ENCODE measurements at places on chromosomes 3 and 15.

DNA sequence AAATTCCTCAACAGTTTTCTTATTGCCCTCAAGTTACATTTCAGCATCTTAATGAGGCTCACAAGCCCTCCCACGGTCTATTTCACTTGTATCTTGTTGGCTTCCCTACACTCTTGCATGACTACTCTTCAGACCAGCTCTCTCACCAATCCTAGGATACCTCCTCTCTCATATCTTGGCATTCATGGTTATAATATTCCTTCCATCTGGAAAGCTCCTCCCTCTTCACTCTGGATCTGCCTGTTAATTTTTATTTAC, 8.5 kb upstream of the CCDC80 start:
- DNase-seq, result no peak

DNA sequence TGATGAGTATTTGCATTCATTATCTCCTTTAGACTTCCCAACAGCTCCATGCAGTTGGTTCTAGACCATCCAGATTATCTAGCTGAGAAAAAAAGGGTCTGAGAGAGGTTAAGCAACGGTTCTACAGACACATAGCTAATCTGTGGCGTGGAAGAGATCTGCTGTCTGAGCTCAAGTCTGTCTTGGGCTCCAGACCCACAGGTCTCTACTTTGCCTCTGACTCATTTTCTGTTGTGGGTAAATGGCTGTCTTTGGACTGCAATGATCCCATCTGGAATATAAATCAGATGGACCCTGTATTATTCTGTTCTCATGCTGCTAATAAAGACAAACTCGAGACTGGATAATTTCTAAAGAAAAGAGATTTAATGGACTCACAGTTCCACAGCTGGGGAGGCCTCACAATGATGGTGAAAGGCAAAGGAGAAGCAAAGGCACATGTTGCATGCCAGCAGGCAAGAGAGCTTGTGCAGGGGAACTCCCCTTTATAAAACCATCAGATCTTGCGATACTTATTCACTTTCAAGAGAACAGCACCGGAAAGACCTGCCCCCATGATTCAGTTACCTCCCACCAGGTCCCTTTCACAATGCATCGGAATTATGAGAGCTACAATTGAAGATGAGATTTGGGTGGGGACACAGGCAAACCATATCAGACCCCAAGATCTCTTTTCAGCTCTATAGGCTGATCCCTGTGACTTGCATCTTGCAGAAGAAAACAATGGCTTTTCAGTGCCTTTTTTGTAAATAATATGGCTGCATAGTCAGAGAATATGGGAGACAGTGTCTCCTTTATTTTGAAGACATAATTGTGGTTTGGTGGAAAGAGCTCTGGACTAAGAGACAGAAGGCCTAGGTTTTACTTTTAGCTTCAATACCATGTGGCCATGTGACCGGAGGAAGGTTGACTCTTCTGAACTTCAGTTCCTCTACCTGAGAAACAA, 24.7 kb downstream of the CEMIP start:
- peak; percentile 65 for DNase-seq

DNA sequence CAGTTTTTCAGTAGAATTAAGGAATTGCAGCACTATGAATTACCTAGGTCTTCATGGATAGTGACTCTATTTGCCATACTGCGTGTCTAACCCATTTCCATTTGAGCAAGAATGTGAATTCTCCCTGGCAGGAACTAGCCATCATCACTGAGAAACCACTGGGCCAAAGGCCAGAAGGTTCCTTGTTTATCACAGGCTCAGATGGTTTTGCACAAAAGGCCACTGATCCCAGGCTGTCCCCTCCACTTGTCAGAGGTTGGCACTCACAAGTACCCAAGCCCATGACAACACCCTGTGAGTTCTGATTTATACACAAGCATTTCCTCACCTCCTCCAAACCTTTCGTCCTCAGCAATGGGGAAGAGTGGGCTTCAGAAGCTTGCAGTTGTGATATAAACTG, 131.8 kb downstream of the FOXB1 start:
- no peak for DNase-seq

DNA sequence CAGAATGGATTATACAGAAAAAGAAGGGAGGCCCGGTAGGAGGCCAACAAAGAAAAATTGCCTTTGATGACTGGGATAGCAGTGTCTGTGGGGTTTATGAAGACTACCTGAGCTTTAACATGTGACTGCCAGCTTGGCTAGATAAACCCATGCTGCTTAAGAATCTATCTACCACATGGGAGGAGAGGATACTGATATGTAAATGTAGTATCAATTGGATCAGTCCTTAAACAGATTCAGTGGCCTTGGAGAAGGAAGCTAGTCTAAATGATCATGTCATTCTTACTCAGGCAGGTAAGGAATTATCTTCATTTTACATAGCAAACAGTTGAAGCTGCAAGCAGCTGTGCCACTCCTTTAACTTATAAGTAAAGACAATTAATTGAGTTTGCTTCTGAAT, 50.0 kb upstream of the SYNPR start:
- no peak for DNase-seq

DNA sequence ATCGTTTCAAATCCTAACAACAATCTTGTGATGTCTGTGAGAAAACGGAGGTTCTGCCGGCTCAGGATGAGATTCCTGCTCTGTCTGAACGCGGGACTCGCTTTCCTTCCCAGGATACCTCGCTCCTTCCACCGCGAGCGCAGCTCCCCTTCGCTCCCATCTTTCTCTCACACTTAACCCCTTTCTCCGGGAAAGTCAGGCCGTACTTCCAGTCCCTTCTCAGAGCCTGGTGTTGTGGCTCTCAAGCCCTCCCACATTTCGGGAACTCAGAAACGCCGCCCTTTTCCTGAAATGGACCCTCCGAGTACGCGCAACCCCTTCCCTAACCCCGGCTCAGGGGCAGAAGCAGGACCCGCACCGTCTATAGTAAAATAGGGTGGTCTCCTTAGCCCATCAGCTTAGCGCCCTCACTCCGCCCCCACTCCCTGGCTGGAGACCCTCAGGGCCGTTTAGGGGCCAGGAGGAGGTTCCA, 378 bp upstream of the FEM1B start:
- no peak for DNase-seq

GRCh38 chr15:69692342-69692741, 239.7 kb downstream of the RPLP1 start:
- DNase-seq, result no peak

DNA sequence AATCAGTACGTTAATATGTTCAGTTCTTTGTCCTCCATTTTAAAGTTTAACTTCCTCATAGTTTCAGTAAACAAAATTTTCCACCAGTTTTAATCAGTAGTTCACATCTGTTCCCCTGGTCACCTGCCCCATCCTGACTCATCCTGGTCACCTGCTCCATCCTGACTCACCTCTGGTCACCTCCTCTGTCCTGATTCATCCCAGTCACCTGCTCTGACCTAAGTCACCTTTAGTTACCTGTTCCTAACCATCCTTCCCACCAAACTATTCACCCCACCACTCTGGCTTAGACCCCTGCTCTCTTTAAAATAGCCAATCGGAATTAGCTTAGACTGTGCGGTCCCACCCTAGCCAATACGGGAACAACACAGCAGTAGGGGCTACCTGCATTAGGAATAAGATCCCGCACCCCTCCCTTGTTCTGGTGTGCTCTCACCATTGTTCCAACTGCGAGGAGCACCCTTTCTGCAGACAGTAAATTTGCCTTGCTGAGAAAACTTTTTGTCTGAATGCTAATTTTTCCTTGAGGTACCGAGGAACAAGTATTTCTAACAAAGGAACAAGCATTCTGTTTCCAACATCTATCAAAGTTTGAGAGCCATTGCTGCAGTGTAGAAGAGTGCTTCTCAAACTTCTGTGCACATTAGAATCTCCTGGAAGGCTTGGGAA, 169.3 kb downstream of the ADAMTS17 start:
- DNase-seq, result no peak

DNA sequence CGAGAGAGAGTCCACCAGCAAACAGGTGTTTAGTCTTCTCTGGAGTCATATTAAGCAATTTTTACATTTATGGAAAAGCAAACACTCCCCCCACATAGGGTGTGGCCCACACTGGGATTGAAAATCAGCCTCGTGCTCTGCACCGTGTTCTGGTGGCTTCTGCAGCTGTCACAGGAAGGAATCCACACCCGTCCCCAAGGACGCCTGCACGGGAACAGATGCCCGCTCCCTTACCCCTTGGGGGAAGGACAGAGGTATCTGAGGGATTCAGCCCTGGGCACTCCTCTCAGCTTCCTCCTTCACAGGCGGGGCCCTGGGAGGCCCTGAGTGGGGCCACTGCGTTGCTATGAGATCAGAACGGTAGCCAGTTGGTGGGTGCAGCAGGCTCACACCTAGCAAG, 27.8 kb downstream of the LIPC start:
- DNase-seq, result no peak

DNA sequence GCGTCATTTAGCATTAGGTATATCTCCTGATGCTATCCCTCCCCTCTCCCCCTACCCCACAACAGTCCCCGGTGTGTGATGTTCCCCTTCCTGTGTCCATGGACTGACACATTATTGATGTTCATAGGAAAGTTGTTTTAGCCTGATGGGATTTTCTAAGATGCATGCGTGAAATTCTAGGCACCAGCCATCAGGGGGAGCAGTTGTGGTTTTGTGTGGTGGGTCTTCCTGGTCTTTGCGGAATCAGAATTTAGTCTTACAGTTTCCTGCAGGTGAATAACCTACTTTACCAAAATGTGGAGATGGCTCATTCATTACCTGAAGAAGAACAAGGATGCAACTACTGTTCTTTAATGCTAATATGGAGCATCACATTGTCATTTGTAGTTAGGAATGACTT, 455.0 kb upstream of the THBS1 start:
- peak; percentile 38 for DNase-seq

DNA sequence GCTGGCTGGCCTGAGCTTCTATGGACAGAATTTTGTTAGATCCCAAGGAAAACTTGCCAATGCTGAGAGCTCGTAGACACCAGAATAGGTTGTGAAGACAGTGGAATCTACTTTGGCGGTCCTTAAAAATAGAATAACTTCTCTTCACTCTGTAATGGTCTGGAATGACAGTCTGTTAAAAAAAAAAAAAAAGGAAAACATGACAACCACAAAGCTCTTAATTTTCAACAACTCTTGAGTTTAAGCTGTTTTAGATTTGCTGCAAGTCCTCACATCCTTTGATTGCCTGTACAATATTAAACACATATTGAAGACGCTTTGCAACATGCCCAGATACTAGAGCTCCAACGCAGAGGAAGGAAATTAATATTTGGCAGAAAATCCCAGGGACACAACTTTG, 122.8 kb upstream of the GALNT15 start:
- DNase-seq, result no peak

- no peak for DNase-seq
These were observed 58.2 kb upstream of the CMTM8 start for GRCh38 chr3:32180141-32180784.

GRCh38 chr15:60179786-60180391, 175.8 kb downstream of the FOXB1 start:
- DNase-seq, result peak; percentile 34

GRCh38 chr3:108125153-108125543, 34.3 kb upstream of the CD47 start:
- DNase-seq, result no peak

- DNase-seq, result no peak
These were observed 43.4 kb downstream of the CDAN1 start for GRCh38 chr15:42693496-42693895.

- DNase-seq, result no peak
These were observed 57.7 kb downstream of the DUT start for GRCh38 chr15:48388910-48389309.

DNA sequence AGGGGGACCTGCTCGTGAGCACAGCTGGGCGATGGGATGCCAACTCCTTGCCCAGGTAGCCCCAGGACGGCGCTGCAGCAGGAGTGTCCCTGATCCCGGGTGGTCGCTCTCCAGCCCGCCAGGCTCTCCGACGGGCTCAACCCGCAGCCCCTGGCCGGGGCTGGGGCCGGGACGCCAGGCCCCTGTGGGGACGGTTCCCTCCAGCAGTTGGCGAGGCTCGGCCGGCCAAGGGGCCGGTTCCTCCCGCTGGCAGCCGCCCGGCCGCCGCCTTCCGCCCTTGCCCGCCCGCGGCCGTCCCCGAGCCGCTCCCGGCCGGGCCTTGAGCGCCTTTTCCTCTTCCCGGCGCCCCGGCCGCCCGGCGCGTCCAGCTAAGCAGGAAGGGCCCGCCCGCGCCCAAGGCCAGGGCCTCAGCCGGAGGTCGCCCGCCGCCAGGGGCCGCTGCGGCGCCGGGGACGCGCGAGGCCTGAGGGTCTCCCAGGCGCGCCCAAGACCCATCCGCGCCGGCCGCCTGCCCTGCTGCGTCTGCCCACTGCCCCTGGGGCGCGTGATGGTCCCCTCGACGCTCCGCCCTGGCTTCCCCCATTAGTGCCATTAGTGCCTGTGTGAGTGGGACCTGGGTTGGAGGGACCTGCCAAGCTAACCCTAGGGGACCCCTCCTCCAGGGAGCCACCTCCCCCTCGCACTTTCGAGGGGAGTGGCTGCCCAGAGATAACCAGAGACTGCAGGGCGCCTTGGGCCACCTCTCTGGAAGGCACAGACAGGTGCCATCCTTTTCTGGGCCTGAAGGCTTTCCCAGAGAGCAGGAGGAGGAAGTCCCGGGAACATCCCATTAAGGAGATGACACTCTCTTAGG, 106.4 kb downstream of the FBLN2 start:
- DNase-seq, result peak; percentile 53

DNA sequence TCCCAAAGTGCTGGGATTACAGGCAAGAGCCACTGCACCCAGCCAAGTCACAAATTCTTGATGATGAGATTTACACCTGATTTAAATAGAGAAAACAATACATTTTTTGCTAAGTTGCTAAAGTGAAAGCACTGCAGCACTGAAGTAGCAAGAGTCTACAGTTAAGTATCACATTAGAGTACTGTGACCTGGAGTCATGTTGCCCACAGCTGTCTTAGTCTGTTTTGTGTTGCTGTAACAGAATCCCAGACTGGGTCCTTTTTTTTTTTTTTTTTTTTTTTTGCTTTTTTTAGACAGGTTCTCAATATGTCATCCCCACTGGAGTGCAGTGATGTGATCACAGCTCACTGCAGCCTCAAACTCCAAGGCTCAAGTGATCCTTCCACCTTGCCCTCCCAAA, 23.2 kb upstream of the GNB4 start:
- DNase-seq, result no peak

- DNase-seq, result no peak
These were observed 14.7 kb downstream of the ST3GAL6 start for GRCh38 chr3:98777801-98778220.

GRCh38 chr15:49300856-49301255, 122.2 kb upstream of the FGF7 start:
- no peak for DNase-seq

GRCh38 chr3:159803459-159803858, 185.2 kb upstream of the IL12A start:
- DNase-seq, result no peak

DNA sequence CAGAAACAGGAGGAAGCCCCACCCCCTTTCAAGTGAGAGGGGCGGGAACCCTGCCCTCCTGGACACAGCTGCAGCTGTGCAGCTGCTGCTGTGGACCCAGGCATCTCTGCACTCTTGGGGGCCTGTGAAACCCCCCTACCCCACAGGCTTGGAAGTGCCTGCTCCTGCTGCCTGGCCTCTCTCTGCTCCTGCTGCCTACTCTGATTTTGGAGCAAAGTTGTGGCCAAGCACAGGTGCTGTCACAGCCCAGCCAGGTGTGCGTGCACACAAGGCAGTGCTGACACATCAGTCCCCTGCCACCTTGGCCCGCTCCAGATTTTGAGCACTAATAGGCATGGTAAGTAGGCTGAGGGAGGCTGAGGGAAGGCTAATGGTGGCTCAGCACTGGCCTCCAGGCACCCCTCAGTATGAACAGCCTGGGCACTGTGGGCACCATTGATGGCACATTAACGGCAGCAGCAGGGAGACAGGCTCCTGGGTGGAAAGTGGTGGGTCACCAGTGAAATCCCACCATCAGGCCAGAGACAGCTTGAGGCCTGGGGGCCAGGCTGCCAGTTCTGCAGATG, 890.9 kb downstream of the GBE1 start:
- DNase-seq, result no peak
